ENCODE measurements at places on chromosomes 1 and 21. TPM values are rescaled to one million over a fixed set of nuclear protein-coding genes. Genes with fewer than 3 reads are reported as not detected.

Gene TEDDM1
- not detected for total RNA-seq

Gene OR2G6
- total RNA-seq: not detected

Gene BGLAP
- 0.14 TPM for total RNA-seq

Gene CRNN
- total RNA-seq: not detected

Gene ITGB2
- under 0.01 TPM for total RNA-seq

Gene ARHGEF16
- total RNA-seq: under 0.01 TPM

Gene IL20
- not detected for total RNA-seq

Gene FAM43B
- not detected for total RNA-seq

Gene CD1E
- total RNA-seq: not detected

Gene TMPRSS15
- not detected for total RNA-seq

Gene PEX10
- 26.8 TPM for total RNA-seq

Gene CORT
- 0.28 TPM for total RNA-seq

Gene ANKRD65
- total RNA-seq: 0.46 TPM

Gene CCDC30
- 1.00 TPM for total RNA-seq

Gene AQP10
- not detected for total RNA-seq

Gene SLC6A17
- 0.09 TPM for total RNA-seq

Gene CFHR4
- total RNA-seq: not detected

Gene KLHDC7A
- total RNA-seq: not detected

Gene CFHR2
- not detected for total RNA-seq

Gene FBXO2
- total RNA-seq: 2.8 TPM

Gene PRAMEF33
- total RNA-seq: not detected

Gene CYYR1
- total RNA-seq: not detected

Gene C1orf141
- total RNA-seq: not detected

Gene HEYL
- 0.09 TPM for total RNA-seq

Gene CDK11A
- total RNA-seq: 12.1 TPM

Gene KRTAP13-2
- not detected for total RNA-seq

Gene MSTO1
- 22.2 TPM for total RNA-seq

Gene B3GALT2
- total RNA-seq: 0.18 TPM

Gene IPO9
- 12.8 TPM for total RNA-seq

Gene SMPDL3B
- total RNA-seq: not detected

Gene OXCT2
- total RNA-seq: 1.7 TPM

Gene ZBTB8A
- total RNA-seq: 6.5 TPM

Gene PHLDA3
- total RNA-seq: 126 TPM

Gene NIPAL3
- 39.4 TPM for total RNA-seq

Gene MR1
- 22.5 TPM for total RNA-seq

Gene FLG2
- total RNA-seq: not detected

Gene TBX19
- 0.43 TPM for total RNA-seq

Gene CPLANE2
- total RNA-seq: 11.5 TPM

Gene NBPF9
- total RNA-seq: 12.1 TPM

Gene KIAA1614
- total RNA-seq: 7.0 TPM

Gene SPRR3
- total RNA-seq: not detected

Gene RGS1
- not detected for total RNA-seq

Gene IFFO2
- 5.5 TPM for total RNA-seq

Gene PRAMEF15
- total RNA-seq: not detected

Gene COP1
- total RNA-seq: 44.4 TPM

Gene MAN1C1
- total RNA-seq: 8.0 TPM

Gene PGBD5
- 0.57 TPM for total RNA-seq

Gene GPR89B
- 15.2 TPM for total RNA-seq

Gene SPRR4
- not detected for total RNA-seq

Gene PLEKHA6
- total RNA-seq: 1.5 TPM

Gene CR1L
- total RNA-seq: not detected

Gene RNASEL
- total RNA-seq: 13.4 TPM

Gene SPATA21
- not detected for total RNA-seq

Gene TMCC2
- 1.3 TPM for total RNA-seq
